ENCODE measurements at places on chromosomes 1 and 21. TPM values are rescaled to one million over a fixed set of nuclear protein-coding genes. Genes with fewer than 3 reads are reported as not detected.

Gene SOX13
- not detected for polyA plus RNA-seq

Gene SNX27
- 8.3 TPM for polyA plus RNA-seq

Gene GPATCH2
- polyA plus RNA-seq, result 5.1 TPM

Gene CAMK1G
- polyA plus RNA-seq, result not detected

Gene HRNR
- not detected for polyA plus RNA-seq

Gene UMODL1
- 0.06 TPM for polyA plus RNA-seq

Gene MRPL39
- 29.6 TPM for polyA plus RNA-seq

Gene EPHA10
- not detected for polyA plus RNA-seq

Gene FCRL4
- not detected for polyA plus RNA-seq

Gene C8A
- not detected for polyA plus RNA-seq

Gene ACTA1
- not detected for polyA plus RNA-seq

Gene MCOLN3
- not detected for polyA plus RNA-seq

Gene SHE
- not detected for polyA plus RNA-seq

Gene CNKSR1
- polyA plus RNA-seq, result not detected

Gene ANKRD35
- 0.42 TPM for polyA plus RNA-seq

Gene C1orf210
- 0.13 TPM for polyA plus RNA-seq

Gene FCRL5
- not detected for polyA plus RNA-seq

Gene SHISA4
- not detected for polyA plus RNA-seq

Gene CD247
- polyA plus RNA-seq, result 310 TPM

Gene NBPF15
- 10.6 TPM for polyA plus RNA-seq

Gene TSHB
- polyA plus RNA-seq, result not detected

Gene SYT2
- not detected for polyA plus RNA-seq

Gene AQP10
- not detected for polyA plus RNA-seq

Gene NTPCR
- polyA plus RNA-seq, result 91.1 TPM

Gene BSND
- not detected for polyA plus RNA-seq

Gene SLC25A34
- 0.30 TPM for polyA plus RNA-seq

Gene TPRG1L
- polyA plus RNA-seq, result 42.3 TPM

Gene HPDL
- 2.7 TPM for polyA plus RNA-seq

Gene OR2L5
- polyA plus RNA-seq, result not detected

Gene CREB3L4
- 6.0 TPM for polyA plus RNA-seq

Gene MRPS21
- 85.9 TPM for polyA plus RNA-seq

Gene CLDN19
- polyA plus RNA-seq, result not detected

Gene CATSPERE
- 0.22 TPM for polyA plus RNA-seq

Gene LIPI
- not detected for polyA plus RNA-seq

Gene SESN2
- polyA plus RNA-seq, result 1.6 TPM

Gene AMPD2
- polyA plus RNA-seq, result 24.4 TPM

Gene FRRS1
- polyA plus RNA-seq, result not detected

Gene NGF
- polyA plus RNA-seq, result not detected

Gene SLC44A3
- polyA plus RNA-seq, result not detected

Gene FAM43B
- polyA plus RNA-seq, result not detected

Gene LRRC3
- 0.08 TPM for polyA plus RNA-seq

Gene AK5
- polyA plus RNA-seq, result 42.9 TPM

Gene SPRR1A
- not detected for polyA plus RNA-seq

Gene CHI3L1
- polyA plus RNA-seq, result not detected

Gene ALG14
- polyA plus RNA-seq, result 4.2 TPM

Gene A3GALT2
- not detected for polyA plus RNA-seq

Gene CFHR1
- polyA plus RNA-seq, result not detected

Gene TEX50
- not detected for polyA plus RNA-seq

Gene LCE1F
- not detected for polyA plus RNA-seq

Gene INTS3
- polyA plus RNA-seq, result 10.8 TPM

Gene CD5L
- not detected for polyA plus RNA-seq

Gene RXRG
- not detected for polyA plus RNA-seq

Data from naive thymus-derived CD8-positive, alpha-beta T cell (primary cell).